ENCODE measurements at places on chromosomes 13 and 19. TPM values are rescaled to one million over a fixed set of nuclear protein-coding genes. Genes with fewer than 3 reads are reported as not detected.

DNA sequence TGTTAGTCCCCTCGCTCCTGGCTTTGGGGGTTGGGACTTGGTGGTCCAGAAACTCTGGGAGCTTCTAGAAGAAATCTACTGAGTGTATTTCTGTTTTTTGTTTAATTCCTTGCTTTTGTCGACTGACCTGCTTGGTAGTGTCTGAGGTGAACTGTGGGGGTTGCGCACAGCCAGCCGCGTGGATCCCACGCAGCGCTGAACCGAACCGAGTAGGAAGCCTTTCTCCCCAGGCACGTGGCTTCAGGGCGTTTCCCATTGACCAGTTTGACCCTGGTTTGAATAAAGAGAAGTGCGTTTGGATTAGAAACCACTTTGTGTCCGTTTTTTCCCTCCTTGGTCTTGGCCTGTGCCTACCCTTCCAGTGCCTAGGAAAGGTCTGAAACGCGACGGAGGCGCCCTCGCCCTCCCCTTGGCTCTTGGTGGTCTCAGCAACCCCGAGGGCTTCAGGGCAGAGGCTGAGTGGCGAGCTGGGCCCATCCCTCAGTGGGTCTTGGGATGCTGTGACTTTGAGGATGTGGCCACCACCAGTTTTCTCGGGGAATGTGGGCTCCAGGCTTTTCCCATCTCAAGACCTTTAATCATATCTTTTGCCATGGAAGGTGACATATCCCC lies 2.7 kb upstream of the RPS15 start:
- H3K4me3 ChIP-seq = no peak overlapping the region
- H3K36me3 ChIP-seq = peaks cover 74% of the 10 kb centered on the region
- peaks cover 16% of the 10 kb centered on the region for H3K4me1 ChIP-seq
- no peaks in the 10 kb centered on the region for H3K27me3 ChIP-seq
- no peak for DNase-seq
- H3K27ac ChIP-seq = no peak overlapping the region

ZNF850 gene
- total RNA-seq = 6.7 TPM

FCER2 gene
- 0.59 TPM for total RNA-seq

GRCh38 chr13:73167028-73167820 lies 108.4 kb downstream of the KLF5 start:
- no peak for DNase-seq
- H3K4me1 ChIP-seq = no peaks in the 10 kb centered on the region
- H3K36me3 ChIP-seq = no peaks in the 10 kb centered on the region
- H3K27ac ChIP-seq = no peak overlapping the region
- H3K4me3 ChIP-seq = no peak overlapping the region
- no peaks in the 10 kb centered on the region for H3K27me3 ChIP-seq

GRCh38 chr19:15717809-15718208 lies 10.0 kb upstream of the OR10H2 start:
- peaks cover under 1% of the 10 kb centered on the region for H3K4me1 ChIP-seq

DNA sequence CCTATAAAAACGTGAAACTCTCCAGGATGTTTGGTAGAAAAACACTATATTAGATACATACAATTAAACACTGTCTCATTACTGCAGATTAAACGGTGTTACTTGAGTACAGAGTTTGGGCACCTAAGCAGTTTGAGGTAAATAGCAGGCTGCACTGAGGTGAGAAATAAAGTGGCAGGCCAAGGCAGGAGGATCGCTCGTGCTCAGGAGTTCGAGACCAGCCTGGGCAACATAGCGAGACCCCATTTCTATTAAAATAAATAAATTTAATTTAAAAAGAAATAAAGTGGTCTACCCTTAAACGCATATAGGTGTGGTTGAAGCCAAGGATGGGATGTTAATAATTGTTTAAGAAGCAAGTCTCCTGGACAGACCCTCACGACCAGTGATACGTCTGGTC lies 1.2 kb downstream of the PSPC1 start:
- peak overlapping the region; percentile 81 for H3K4me3 ChIP-seq
- H3K27ac ChIP-seq = no peak overlapping the region
- H3K36me3 ChIP-seq = peaks cover 3% of the 10 kb centered on the region
- no peak for DNase-seq

NLRP9 gene
- not detected for total RNA-seq

DNA sequence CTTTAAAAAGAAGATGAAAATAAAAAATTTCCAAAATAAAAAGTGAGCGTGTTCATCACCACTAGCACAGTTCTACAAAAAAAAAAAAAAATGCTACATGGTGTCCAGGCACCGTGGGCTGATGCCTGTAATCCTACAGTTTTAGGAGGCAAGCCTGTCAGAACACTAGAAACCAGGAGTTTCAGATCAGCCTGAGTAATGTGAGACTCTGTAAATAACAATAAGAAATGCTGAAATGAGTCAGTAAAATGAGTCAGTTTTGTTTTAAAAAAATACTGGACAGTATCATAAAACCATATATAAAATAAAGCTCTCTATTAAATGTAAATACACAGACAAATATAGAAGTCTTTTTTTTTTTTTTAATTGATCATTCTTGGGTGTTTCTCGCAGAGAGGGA lies 30.0 kb downstream of the ZNF91 start:
- H3K4me1 ChIP-seq = no peaks in the 10 kb centered on the region
- DNase-seq = no peak
- H3K36me3 ChIP-seq = peaks cover 23% of the 10 kb centered on the region
- no peak overlapping the region for H3K27ac ChIP-seq

DNA sequence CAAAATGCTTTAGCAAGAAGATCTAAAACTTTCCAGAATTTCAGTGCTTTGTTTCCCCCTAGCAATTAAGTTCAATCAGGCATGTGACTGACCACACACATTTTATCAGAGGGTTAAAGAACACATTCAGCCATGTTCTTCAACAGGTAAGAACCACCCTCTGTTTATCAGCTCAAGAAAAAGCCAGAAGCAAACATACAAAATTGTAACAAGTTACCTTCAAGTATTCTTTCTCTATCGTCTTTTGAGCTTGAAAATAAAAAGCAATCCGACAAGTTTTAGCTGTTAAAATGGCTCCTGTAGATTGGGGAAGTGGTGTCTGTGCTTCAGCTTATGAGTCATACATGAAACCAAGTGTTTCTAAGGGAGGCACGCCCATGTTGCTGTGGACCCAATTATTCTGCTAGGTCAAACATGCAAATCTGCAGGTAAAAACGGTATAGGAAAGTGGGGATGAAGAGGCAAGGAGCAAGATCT lies at the start of gene ELF1:
ELF1 (minus strand) TSS at position 306 of the 477 bp plus-strand sequence. CDS start 37,262 bp downstream, outside the sequence.
- no peak within 1 kb of the TSS for H3K4me3 ChIP-seq
- DNase-seq = no peak
- no peaks in the 10 kb centered on the region for H3K4me1 ChIP-seq
- H3K36me3 ChIP-seq = no peaks in the 10 kb centered on the region

CASP14 gene
- not detected for total RNA-seq

DNA sequence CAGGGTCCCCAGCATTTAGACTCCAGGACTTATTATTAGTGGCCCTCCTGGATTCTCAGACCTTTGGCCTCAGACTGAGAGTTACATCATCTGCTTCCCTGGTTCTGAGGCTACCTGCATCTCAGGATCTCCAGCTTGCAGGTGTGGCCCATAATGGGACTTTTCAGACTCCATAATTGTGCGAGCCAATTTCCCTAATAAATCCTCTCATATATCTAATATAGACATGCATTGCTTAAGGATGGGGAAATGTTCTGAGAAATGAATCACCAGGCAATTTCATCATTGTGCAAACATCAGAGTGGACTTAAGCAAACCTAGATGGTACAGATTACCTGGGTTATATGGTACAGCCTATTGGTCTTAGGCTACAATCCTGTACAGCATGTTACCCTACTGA lies 116.5 kb upstream of the FBXL3 start:
- H3K4me1 ChIP-seq = no peaks in the 10 kb centered on the region
- H3K36me3 ChIP-seq = peaks cover 4% of the 10 kb centered on the region
- no peak overlapping the region for H3K27ac ChIP-seq
- H3K27me3 ChIP-seq = no peaks in the 10 kb centered on the region
- no peak for DNase-seq

GRCh38 chr13:52842441-52842840 lies 6.0 kb downstream of the PCDH8 start:
- no peak overlapping the region for H3K4me3 ChIP-seq
- H3K27me3 ChIP-seq = peaks cover 26% of the 10 kb centered on the region
- DNase-seq = no peak
- H3K36me3 ChIP-seq = peaks cover 16% of the 10 kb centered on the region
- H3K4me1 ChIP-seq = peaks cover 28% of the 10 kb centered on the region
- H3K27ac ChIP-seq = no peak overlapping the region

GRCh38 chr19:21584537-21584936 lies 79.1 kb downstream of the ZNF429 start:
- H3K4me3 ChIP-seq = no peak overlapping the region
- H3K27ac ChIP-seq = no peak overlapping the region
- no peaks in the 10 kb centered on the region for H3K27me3 ChIP-seq
- H3K4me1 ChIP-seq = peaks cover 9% of the 10 kb centered on the region
- no peak for DNase-seq
- H3K36me3 ChIP-seq = no peaks in the 10 kb centered on the region

DNA sequence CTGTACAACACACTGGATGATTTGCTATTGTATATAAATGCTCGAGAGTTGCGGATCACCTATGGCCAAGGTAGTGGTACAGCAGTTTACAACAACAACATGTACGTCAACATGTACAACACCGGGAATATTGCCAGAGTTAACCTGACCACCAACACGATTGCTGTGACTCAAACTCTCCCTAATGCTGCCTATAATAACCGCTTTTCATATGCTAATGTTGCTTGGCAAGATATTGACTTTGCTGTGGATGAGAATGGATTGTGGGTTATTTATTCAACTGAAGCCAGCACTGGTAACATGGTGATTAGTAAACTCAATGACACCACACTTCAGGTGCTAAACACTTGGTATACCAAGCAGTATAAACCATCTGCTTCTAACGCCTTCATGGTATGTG lies 21.5 kb downstream of the OLFM4 start:
- no peak overlapping the region for H3K27ac ChIP-seq
- H3K36me3 ChIP-seq = no peaks in the 10 kb centered on the region
- H3K4me1 ChIP-seq = no peaks in the 10 kb centered on the region
- H3K4me3 ChIP-seq = no peak overlapping the region
- no peaks in the 10 kb centered on the region for H3K27me3 ChIP-seq
- no peak for DNase-seq

FXYD7 gene
- 12.1 TPM for total RNA-seq

SIGLEC14 gene
- 1.1 TPM for total RNA-seq

- no peak overlapping the region for H3K4me3 ChIP-seq
- H3K36me3 ChIP-seq = no peaks in the 10 kb centered on the region
- no peaks in the 10 kb centered on the region for H3K27me3 ChIP-seq
- no peak overlapping the region for H3K27ac ChIP-seq
Measured at GRCh38 chr13:30920162-30920909, 12.1 kb upstream of the TEX26 start.

PSG1 gene
- total RNA-seq = not detected

DNA sequence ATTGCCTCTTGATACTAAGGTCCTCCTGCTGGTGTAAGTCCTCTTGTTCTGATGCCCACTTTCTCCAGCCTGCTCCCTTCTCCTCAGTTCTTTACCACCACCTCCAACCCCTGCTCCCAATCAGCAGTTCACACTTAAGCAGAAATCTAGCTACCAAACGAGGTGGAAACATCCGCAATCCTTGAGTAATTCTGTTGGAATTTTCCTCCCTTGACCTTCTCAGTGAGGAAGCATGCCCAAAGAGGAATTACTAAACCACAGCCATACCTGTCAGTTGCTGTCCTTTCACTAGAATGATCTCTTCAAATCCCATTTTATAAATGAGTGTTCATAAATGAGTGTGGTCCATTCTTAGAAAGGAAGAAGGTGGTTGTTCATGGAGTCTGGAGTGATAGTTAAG lies 289.9 kb downstream of the DACH1 start:
- no peaks in the 10 kb centered on the region for H3K4me1 ChIP-seq
- H3K36me3 ChIP-seq = no peaks in the 10 kb centered on the region
- no peak overlapping the region for H3K4me3 ChIP-seq
- H3K27me3 ChIP-seq = no peaks in the 10 kb centered on the region
- no peak overlapping the region for H3K27ac ChIP-seq

DNA sequence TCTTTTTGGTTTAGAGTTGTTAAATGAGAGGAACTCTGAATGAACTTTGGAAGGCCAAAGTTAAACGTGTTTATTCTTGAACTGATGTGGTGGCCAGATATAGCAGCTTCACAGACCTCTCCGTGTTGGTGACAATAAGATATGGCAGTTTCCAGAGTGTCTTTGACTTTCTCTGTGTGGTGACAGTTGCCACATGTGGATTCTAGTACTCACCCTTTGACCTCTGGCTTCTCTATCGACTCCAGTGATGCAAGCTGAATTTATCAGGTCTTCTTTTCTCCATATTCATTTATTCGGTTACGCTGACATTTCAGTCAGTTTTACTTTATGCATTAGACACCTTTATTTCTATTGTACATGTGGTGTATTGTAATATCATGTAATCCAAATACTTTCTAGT lies 1469.5 kb downstream of the SLITRK1 start:
- H3K27me3 ChIP-seq = no peaks in the 10 kb centered on the region
- no peaks in the 10 kb centered on the region for H3K4me1 ChIP-seq
- no peak overlapping the region for H3K4me3 ChIP-seq
- H3K36me3 ChIP-seq = no peaks in the 10 kb centered on the region

- H3K27ac ChIP-seq = no peak overlapping the region
- peaks cover 10% of the 10 kb centered on the region for H3K4me1 ChIP-seq
- H3K4me3 ChIP-seq = no peak overlapping the region
- no peaks in the 10 kb centered on the region for H3K27me3 ChIP-seq
Measured at GRCh38 chr13:111372651-111373425, 52.4 kb downstream of the TEX29 start.

DNA sequence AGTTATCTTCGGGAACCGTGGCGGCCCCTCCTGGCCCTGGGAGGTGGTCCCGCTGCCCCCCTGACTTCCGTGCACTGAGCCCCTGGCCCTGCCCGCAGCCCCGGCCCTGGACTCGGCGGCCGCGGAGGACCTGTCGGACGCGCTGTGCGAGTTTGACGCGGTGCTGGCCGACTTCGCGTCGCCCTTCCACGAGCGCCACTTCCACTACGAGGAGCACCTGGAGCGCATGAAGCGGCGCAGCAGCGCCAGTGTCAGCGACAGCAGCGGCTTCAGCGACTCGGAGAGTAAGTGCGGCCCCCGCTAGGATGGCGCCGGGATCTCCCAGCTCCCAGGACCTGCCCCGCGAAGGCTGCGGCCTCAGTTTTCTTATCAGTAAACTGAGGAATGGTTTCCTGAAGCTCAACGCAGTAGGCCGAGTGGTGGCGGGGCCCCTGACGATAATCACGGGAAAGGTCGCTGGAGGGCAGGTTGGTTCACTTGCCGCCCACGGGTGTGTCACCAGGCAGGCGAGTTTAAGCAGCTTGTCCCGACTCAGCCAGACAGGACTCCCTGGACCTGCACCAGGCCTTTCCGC lies 924 bp downstream of the RGCC start:
- H3K4me1 ChIP-seq = peaks cover 20% of the 10 kb centered on the region
- DNase-seq = peak; percentile 79
- peak overlapping the region; percentile 83 for H3K27ac ChIP-seq
- no peaks in the 10 kb centered on the region for H3K36me3 ChIP-seq

SIGLEC9 gene
- total RNA-seq = 1.2 TPM

- no peak overlapping the region for H3K4me3 ChIP-seq
- DNase-seq = no peak
- no peak overlapping the region for H3K27ac ChIP-seq
- peaks cover 3% of the 10 kb centered on the region for H3K4me1 ChIP-seq
Measured at GRCh38 chr19:40510526-40511115, 43.8 kb downstream of the SPTBN4 start.
